Stimulated activated CD4-positive, alpha-beta T cell treated with anti-CD3 and anti-CD28 coated beads, TNF-alpha, amount 100 ng/mL, for 1 hour (primary cell): ENCODE measurements at places on chromosomes 4 and X.

DNA sequence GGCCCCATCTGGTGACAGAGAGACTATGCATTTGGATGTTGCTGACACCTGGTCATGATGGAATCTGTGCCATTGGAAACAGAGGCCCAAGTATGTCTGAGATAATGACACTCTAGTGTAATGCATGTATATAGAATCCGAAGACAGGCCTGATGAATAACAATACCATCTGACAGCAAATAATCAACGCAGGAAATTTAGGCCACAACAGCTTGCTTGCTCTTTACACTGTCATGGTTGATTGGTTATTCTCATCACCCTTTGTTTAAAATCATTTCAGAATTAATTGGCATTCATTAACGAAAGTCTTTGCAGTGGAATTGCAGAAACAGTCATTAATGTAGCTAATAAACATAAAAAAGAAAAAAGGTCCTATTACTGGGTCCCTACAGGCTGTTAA, 194.8 kb downstream of the AFF2 start:
- no peak for DNase-seq

DNA sequence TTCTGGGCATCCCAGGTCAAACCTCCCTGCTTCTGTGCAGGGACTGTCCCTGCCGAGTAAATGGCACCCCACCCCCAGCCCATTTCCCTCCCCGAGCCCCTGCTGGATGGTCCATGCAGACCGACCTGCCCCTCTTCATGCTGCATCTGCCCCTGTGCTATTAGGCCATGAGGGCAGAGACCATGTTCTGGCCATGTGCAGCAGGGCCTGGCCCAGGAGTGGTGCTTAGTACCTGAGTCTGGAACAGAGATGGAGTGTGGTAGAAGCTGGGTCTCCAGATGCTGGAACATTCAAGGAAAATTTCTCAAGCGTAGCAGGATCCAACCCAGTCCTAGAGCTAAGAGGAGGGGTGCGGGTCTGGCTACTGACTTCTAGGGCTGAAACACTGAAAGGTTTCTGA, 15.3 kb upstream of the UBA1 start:
- no peak for DNase-seq

DNA sequence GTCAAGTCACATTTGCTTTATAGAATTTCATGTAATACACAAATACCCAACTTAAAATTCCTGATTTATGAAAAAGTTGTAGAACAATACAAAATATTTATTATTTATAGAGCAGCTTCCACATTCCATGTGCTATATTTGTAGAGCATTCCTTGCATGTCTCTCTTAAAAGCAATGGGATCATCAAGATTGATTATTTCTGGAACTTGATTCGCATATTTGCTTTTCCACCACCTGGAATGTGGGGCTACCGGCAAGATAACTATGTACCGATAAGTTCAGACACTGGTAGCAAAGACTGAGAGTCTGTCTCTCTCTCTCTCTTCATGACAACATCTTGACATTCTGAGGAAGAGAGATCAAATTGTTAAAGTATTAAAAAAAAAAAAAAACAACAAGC, 59.3 kb downstream of the MAPK10 start:
- DNase-seq: no peak

GRCh38 chr4:16027114-16027513, 56.7 kb downstream of the PROM1 start:
- no peak for DNase-seq

- DNase-seq: no peak
Measured at GRCh38 chrX:134460862-134461220, 876 bp downstream of the HPRT1 start.

DNA sequence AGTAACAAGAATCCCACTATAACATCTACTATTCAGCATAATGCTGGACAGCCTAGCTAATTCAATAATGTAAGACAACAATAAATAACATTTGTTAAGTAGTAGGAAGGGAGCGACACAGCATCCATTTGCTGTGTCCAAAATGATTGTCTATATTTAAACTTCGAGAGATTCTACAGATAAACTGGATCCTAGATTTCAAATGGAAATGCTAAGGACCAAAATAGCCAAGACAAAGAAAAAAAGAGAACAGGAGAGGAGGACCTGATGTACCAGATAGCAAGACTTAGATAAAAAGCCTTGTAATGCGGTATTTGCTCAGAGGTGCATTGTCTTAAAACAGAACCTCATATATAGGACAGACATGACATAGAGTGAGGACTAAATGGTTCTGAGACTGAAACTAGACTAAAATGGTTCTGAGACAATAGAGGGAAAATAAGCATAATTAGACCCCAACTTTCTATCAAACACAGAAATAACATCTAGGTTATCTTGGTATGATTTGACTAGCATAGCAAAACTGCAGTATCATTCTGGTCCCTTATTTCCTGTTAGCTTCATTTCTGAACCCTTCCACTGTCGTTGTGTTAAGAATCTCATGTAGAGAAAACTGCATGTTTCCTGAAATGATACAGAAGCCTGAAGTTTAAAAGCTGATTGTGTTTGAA, 3.8 kb downstream of the HPGDS start:
- no peak for DNase-seq

- no peak for DNase-seq
Measured at GRCh38 chr4:159238631-159239030, 135.8 kb downstream of the RAPGEF2 start.

- DNase-seq: no peak
Measured at GRCh38 chr4:175961604-175962003, 104.0 kb upstream of the WDR17 start.

DNA sequence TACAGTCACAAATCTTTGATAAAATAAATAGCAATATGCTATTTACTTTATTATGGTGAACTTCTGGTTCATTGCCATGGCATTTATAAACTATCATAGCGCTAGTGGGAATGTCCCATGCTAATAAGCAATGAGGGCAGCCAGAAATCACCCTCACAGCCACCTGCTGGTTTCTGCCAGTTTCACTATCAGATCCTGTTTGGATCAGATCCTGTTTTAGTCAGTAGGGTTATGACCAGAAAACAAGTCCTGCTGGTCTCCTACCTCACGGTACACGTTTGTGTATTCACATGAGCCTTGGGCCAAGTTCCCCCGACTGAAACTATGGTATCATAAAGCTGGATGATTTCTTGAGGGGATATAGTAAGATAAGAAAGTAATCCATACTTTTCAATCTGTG, 17.7 kb downstream of the FOXR2 start:
- DNase-seq: no peak

GRCh38 chrX:19585332-19586082, 70.2 kb upstream of the MAP3K15 start:
- no peak for DNase-seq

GRCh38 chrX:63934791-63935190, 149.8 kb upstream of the ARHGEF9 start:
- DNase-seq: no peak

DNA sequence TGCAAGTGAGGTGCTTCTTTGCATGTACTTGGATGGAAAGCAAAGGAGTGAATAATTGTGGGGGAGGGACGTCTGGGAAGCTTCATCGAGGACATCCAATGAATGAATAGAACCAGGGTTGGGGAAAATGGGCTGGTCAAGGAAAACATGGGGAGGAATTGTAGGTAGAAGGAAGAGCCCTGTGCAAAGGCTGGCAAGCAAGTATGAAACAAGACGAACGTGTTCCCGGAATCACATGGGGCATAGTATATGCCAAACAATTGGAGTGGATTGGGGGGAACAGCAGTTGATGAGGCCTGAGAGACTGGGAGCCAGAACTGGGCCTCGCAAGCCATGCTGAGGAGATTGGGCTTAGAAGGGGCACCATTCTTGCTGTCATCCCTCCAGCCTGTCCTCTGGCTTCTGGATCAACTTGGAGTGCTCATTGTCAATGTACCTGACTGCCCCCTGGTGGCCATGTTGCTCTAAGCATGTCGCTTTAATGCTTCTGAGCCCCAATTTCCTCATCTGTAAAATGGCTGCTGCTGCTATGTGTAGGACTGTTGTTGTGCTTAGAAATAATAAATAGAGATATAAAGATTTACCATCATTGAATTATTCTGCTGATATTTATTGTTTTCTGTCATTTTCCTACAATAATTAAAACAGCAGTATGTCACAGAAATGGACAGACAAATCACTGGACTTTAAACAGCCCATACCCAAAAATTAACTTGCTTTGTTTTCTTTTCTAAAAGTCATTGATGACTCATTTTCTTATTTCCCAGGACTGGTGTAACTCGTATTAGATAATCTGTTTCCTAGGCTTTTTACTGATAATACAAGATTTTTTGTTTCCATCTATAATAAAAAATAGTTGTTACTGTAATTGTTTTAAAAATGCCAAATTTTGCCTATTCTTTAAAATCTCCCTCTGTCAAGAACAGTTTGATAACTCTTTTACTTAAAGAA, 66.4 kb downstream of the JADE3 start:
- DNase-seq: peak; percentile 4

DNA sequence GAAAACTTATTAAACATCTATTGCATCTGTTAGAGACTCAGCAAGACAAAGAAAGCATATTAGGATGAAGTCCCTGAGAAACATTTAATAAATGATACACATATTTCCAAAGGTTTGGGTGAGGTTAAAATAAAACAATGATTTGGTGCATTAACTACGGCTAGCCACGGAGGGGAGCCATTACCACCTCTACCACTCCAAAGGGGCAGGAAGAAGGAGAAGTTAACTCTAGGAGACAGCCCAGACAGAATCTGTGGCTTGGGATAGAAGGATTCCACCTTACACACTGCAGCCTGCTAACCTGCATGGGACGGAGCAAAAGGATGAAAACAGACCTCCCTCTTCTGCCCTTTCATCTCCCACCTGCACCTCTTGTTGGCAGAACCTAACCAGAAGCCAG, 189.1 kb upstream of the C1QTNF7 start:
- no peak for DNase-seq

DNA sequence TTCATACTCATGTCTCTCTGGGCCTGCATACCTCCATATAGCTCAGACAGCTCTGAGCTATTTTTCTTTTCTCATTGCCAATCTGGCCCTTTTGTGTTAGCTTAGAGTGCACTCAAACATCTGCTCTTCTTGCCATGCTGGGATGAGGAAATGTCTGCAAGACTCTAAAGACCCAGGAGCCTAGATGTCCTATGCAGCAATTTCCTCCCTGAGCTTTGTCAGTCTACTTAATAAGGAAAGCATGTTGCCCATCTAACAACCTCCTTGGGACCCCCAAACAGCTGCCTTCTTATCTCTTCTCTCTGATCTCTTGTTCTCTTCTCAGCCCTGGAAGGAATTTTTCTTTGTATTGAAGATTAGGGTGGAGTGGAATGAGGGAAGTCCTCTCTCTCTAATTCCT, 69.2 kb downstream of the UCHL1 start:
- DNase-seq: no peak

- DNase-seq: no peak
Measured at GRCh38 chr4:80446664-80447063, 111.1 kb downstream of the CFAP299 start.

GRCh38 chrX:151177141-151178027, 1.0 kb downstream of the GPR50 start:
- no peak for DNase-seq

- no peak for DNase-seq
Measured at GRCh38 chr4:12110627-12111026, 681.9 kb upstream of the HS3ST1 start.

DNA sequence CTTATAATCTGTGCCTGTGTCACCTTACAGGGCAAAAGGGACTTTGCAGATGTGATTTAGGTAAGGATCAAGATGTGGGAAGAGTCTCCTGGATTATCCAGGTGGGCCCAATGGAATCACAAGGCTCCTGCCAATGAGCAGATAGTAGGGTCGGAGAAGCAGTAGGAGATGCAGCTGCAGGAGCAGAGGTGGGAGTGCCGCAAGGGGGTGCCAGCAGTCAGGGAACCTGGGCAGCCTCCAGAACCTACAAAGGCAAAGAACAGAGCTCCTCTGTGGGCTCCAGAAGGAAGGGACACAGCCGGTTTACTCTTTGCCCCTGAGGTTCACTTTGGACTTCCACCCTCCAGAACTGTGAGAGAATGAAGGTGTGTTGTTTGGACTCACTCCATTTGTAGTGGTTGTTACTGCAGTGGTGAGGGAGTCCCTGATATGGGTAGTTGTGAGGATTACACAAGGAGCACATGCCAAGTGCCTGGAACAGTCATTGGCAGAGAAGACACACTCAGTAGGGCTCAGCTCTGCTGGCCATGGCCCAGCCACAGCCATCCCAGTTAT, 318.5 kb downstream of the EVC2 start:
- DNase-seq: no peak

GRCh38 chrX:44274096-44274495, 69.4 kb downstream of the EFHC2 start:
- DNase-seq: no peak

DNA sequence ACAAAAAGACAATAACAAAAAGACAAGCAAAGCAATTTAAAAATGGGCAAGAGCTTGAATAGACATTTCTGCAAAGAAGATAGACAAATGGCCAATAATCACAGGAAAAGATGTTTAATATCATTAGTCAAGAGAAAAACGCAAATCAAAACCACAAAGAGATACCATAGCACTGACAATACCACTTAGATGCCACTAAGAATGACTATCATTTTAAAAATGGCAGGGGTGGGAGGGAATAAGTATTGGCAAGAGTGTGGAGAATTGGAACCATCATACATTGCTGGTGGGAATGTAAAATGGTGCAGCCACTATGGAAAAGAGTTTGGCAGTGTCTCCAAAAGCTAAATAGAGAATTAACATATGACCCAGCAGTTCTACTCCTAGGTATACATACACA, 15.1 kb upstream of the EXOC1 start:
- no peak for DNase-seq

DNA sequence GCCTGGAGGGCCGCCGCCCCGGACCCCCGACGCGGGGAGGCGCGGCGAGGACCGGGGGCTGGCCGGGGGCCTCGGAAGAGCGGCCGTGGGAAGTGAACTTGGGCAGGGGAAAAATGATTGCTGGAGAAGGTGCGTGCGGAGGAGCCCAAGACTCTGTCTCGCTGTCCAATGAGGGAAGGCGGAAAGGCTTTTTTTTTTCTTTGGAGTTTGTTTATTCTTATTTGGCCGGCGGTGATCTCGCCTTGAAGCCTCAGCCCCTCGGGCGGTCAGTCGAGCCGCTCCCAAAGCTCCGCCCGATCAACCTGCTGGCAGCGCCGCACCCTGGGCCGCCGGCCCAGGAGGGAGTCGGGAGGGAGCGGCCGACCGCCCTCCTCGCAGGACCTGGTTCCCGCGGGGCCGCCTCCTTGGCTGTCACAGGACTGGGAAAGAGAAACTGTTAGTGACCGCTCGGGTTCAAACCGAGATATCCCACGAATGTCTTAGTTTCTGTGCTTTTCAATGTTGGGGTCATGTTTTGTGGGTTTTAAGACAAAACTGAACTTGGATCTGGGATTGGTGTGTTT, 2.5 kb downstream of the CPEB2 start:
- DNase-seq: peak; percentile 6

DNA sequence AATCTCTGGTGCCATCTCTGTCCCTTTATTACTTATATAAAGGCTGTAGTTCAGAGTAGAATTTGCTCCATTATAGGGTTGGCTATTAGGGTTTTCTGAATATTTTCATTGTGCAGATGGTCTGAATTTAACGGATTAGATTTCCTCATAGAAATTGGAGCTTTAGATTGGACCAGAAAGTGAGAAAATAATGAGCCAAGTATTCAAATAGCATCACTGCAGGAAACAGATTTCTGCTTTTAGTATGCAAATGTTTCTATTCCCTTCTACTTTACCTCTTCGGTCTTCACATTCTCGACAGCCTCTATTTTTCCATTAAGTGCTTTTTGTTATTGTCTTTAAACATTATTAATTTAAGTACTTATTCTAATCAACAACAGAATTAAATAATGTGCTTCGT, 55.4 kb downstream of the TRIM2 start:
- no peak for DNase-seq

- no peak for DNase-seq
Measured at GRCh38 chrX:77398330-77398954, 48.7 kb upstream of the FGF16 start.
